ENCODE measurements at places on chromosomes 7 and 10. TPM values are rescaled to one million over a fixed set of nuclear protein-coding genes. Genes with fewer than 3 reads are reported as not detected.

- DNase-seq: no peak
These were observed 133.9 kb downstream of the PCDH15 start for GRCh38 chr10:54667136-54667535.

- DNase-seq: no peak
These were observed 234.6 kb downstream of the SNX10 start for GRCh38 chr7:26526265-26526587.

GRCh38 chr10:103492655-103493261, 747 bp upstream of the NEURL1 start:
- DNase-seq: no peak

DNA sequence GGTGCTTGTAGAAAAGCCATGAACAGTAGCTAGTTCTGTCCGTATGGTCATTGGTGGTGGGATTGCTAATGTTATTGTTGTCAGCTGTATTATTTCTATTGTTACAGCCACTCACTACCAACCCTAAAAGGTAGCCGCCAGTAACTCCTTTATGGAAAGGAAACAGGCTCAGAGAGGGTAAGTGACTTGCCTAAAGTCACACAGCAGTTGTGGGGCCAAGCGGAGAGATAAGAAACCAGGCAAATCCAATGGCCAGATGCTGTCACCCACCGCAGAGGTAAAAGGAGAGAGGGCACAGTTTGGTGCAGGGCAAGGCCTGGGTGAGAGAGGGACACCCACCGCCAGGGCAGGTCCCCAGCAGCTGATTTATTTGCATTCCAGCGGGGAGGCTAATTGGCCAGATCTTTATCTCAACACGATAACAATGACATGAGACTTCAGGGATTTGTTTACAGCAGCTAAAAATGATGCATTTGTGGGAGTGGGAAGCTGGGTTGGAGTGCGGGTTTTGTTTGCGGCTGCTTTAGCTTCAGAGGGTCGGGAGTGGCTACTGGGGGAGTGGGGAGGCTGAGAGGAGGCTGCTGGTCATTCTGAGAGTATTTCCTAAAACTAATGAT, 8.6 kb upstream of the NKX2-3 start:
- no peak for DNase-seq

Gene ARHGAP19
- 7.9 TPM for total RNA-seq

Gene TMEM225B
- 0.55 TPM for total RNA-seq

Gene DIP2C
- 38.5 TPM for total RNA-seq

DNA sequence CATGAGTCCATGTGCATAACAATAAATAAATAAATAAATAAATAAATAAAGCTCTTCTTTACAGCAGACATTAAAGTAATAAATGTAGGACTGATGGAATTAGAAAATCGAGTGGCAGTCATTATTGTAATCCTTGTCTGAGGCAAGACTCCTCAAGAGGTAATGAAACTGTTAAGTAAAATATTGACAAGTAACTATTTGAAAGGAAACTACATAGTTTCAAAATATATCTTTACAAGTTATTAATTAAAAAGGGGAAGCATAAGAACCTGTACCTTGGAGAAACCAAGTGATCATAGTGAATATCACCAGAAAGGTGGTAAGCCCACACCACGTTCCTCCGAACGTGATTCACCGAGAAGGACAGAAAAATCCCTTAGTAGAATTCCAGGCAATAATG, 285.6 kb upstream of the SORCS1 start:
- no peak for DNase-seq

Gene OR9A2
- not detected for total RNA-seq

GRCh38 chr7:32379510-32380112, 110.6 kb downstream of the LSM5 start:
- no peak for DNase-seq

Gene PKD2L1
- 0.39 TPM for total RNA-seq

GRCh38 chr7:10759120-10759519, 214.6 kb upstream of the PHF14 start:
- no peak for DNase-seq

DNA sequence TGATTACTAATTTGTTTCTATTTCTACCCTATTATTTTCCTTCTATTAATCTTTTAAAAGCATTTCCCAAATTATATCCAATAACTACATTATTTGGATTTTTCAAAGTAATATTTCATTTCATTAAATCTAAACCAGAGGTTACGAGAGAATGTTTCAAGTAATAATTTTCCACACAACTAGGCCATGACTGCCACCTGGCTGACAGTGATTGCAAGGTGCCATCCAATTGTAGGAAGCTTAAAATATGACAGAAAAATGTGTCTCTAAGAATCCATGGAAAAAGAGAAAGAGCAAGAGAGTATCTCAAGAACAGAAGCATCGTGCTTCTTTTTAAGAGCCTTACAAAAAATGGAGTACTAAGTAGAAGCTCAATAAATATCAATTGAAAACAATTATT, 48.7 kb downstream of the TPK1 start:
- no peak for DNase-seq

DNA sequence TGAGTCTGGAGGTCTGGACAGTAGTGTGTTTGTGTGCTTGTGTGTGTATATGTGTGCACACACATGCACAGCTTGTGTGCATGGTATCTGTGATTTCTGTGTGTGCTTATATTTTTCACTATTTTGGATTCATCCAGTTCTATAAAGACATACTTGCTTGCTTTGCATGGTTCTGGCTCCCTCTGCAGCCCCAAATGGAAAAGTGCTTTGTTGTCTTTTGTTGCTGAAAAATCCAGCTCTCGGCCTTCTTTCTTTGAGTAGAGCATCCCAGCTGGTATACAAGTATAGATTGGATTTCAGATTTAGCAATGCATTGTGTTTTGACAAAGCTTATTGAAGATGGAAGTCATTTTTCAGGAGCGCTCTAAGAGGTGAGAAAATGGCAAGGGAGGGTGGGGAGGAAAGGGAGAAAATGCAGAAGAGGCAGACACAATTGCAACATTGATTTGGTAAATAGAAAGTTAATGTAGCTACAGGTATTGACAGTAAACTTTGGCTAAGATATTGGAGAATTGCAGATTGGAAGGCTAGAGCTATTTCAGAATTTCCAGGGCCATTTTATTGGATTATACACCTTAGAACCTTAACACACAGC, 333.9 kb downstream of the AUTS2 start:
- no peak for DNase-seq

GRCh38 chr10:14548474-14548873, 217.8 kb upstream of the FRMD4A start:
- DNase-seq: no peak

Gene HGF
- total RNA-seq: 8.2 TPM

- DNase-seq: no peak
These were observed 244.7 kb downstream of the PTEN start for GRCh38 chr10:88108115-88108610.

- peak; percentile 96 for DNase-seq
These were observed at the start of gene NT5C2 for GRCh38 chr10:103193107-103193819. NT5C2 (minus strand) TSS chr10:103193272; CDS start chr10:103174958, 18,314 bp downstream.

DNA sequence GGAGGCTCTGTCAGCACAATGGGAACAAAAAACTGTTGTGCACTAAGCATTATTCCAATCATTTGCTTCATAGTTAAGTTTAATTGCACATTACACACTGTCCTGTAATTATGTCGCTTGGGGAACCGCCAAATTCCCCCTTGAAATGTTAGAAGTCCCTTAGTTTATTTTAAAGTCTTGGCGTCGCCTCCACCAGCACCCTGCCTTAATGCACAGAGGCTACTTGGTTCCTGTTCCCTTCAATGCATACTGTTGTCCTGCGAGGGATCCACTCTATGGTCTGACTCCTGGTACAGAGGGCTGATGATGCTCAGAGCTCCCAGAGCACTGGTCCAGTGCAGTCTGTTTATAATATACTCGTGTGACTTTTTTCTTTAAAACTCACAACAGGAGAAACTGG, 330.7 kb downstream of the ELMO1 start:
- DNase-seq: no peak

DNA sequence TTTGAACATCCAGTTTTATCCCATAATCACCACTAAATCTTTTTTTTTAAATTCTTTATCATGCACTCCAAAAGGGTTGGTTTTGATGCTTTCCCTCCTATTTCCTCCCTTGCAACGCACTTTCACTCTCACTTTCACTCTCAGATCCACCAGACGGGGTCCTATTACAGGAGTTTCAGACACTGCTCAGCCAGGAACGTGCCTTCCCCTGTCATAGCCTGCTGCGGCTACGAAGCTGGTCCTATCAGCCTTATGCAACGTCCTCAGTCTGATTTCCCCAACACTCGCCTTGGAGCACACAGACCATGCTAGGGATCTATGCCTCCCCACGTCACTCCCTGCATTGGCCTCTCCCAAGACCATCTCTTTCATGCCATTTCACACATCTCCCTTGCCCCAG, 23.4 kb downstream of the ZPBP start:
- DNase-seq: no peak

Gene VSIR
- total RNA-seq: 128 TPM

Gene DEPP1
- 566 TPM for total RNA-seq

GRCh38 chr7:152699079-152699478, 23.1 kb upstream of the XRCC2 start:
- DNase-seq: no peak

Gene NUTM2E
- not detected for total RNA-seq

Gene MLXIPL
- total RNA-seq: 91.5 TPM

Gene ZNF736
- total RNA-seq: 11.6 TPM

Gene ELMO1
- 48.9 TPM for total RNA-seq

- DNase-seq: no peak
These were observed 562.9 kb downstream of the GFRA1 start for GRCh38 chr10:115710136-115710535.

DNA sequence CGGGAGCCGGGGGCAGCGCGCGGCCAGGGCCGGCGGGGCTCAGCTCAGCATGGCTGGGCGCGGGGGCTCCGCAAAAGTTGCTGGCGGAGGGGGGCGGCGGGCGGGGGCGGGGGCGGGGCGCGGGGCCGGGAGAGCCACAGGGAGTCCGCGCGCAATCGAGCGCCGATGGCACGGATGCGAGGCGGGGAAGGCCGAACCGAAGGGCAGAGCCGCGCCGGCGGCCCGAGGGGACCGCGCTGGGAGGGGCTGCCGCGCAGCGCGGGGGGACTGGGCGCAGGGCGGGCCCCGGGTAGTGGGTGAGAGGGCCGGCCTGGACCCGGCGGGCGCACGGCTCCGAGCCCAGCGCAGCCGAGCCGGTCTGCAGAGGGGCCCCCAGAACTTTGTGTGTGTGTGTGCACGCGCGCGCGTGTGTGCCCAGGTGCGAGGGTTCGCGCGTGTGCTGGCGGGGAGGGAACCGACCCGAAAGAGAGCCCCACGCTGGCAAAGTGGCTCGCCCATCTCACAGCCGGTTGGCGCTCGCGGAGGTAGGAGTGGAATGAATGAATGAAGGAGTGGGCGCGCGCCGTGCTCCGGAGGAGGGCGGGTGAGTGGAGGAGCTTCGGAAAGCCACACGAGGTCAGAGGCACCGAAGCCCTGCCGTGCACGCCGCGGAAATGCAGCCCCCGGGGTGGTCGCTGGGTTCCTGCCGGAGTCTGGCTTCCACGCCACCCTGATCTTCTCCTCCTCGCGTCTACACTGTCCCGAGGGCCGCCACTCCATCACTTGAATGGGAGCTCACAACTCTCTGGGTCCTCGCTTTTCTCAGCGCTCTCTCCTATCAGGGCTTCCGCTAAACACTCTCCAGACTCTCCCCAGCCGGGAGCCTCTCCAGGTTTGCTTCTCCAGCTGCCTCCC, at the start of gene HIPK2:
Gene HIPK2, minus strand, starts transcription at position 51 of the 894 bp plus-strand sequence. CDS start 375 bp downstream, outside the sequence.
- DNase-seq: peak; percentile 94

Gene LRGUK
- total RNA-seq: 0.87 TPM

Gene CDC14C
- not detected for total RNA-seq

Gene C7orf57
- total RNA-seq: not detected

Gene SFRP4
- 64.3 TPM for total RNA-seq

All from mesenteric fat pad (tissue), 1 donor.